Bronchus fibroblast of lung (primary cell): ENCODE measurements at places on chromosomes 2 and 18. TPM values are rescaled to one million over a fixed set of nuclear protein-coding genes. Genes with fewer than 3 reads are reported as not detected.

Gene DES
- total RNA-seq = 3.0 and 5.0 TPM in 2 replicates

Gene TMSB10
- total RNA-seq = 16,273 and 17,426 TPM in 2 replicates

Gene ABCB11
- not detected in 2 replicates for total RNA-seq

Gene NEU2
- not detected in 2 replicates for total RNA-seq

Gene IGFBP2
- 38.7 and 41.2 TPM in 2 replicates for total RNA-seq

Gene MYO7B
- under 0.01 TPM in 1 of 2 replicates, not detected in the other for total RNA-seq

Gene CHST10
- 10.7 and 19.3 TPM in 2 replicates for total RNA-seq

Gene GULP1
- total RNA-seq = 21.4 and 27.9 TPM in 2 replicates

Gene ZSWIM2
- total RNA-seq = under 0.01 TPM in 1 of 2 replicates, not detected in the other

Gene VWC2L
- not detected in 2 replicates for total RNA-seq

Gene IL1F10
- not detected in 2 replicates for total RNA-seq

Gene LHCGR
- not detected in 2 replicates for total RNA-seq

Gene INPP5D
- 0.15 and 1.0 TPM in 2 replicates for total RNA-seq

Gene AGAP1
- total RNA-seq = 3.9 and 4.6 TPM in 2 replicates

Gene MEX3C
- total RNA-seq = 25.1 and 27.1 TPM in 2 replicates

Gene GALR1
- total RNA-seq = not detected in 2 replicates

Gene ZNF521
- 18.4 and 55.1 TPM in 2 replicates for total RNA-seq

Gene OBSL1
- total RNA-seq = 32.0 and 32.1 TPM in 2 replicates

Gene HOXD8
- total RNA-seq = not detected in 2 replicates

Gene CLEC4F
- not detected in 2 replicates for total RNA-seq

Gene TYMS
- 80.9 and 96.5 TPM in 2 replicates for total RNA-seq

Gene ABCA12
- total RNA-seq = under 0.01 TPM in 1 of 2 replicates, not detected in the other

Gene LMAN1
- total RNA-seq = 117 and 124 TPM in 2 replicates

Gene UGT1A9
- total RNA-seq = not detected in 2 replicates

Gene WDR12
- 12.9 and 17.7 TPM in 2 replicates for total RNA-seq

Gene ARMC9
- total RNA-seq = 12.3 and 13.5 TPM in 2 replicates

Gene ANKRD29
- total RNA-seq = 0.67 and 0.89 TPM in 2 replicates

Gene LIPG
- total RNA-seq = 10.8 and 13.7 TPM in 2 replicates

Gene ZNF512
- 17.1 and 17.5 TPM in 2 replicates for total RNA-seq

Gene NAT8
- not detected in 2 replicates for total RNA-seq

Gene PCARE
- not detected in 2 replicates for total RNA-seq

Gene GDF7
- total RNA-seq = not detected in 2 replicates

Gene GRP
- total RNA-seq = not detected in 2 replicates

Gene DNAJC5G
- total RNA-seq = not detected in 2 replicates

Gene LRRTM1
- not detected in 2 replicates for total RNA-seq

Gene ACMSD
- total RNA-seq = not detected in 2 replicates

Gene SEH1L
- 32.4 TPM in 2 replicates for total RNA-seq

Gene APLF
- total RNA-seq = 1.6 and 2.2 TPM in 2 replicates

Gene KCNF1
- total RNA-seq = 0.50 and 0.59 TPM in 2 replicates

Gene WNT6
- not detected in 2 replicates for total RNA-seq

Gene LONRF2
- under 0.01 TPM in 2 replicates for total RNA-seq

Gene TSGA10
- 0.17 and 4.3 TPM in 2 replicates for total RNA-seq

Gene CCNT2
- total RNA-seq = 7.2 and 7.4 TPM in 2 replicates

Gene TEX44
- not detected in 2 replicates for total RNA-seq

Gene GREB1
- total RNA-seq = 0.17 and 0.30 TPM in 2 replicates

Gene IL1B
- total RNA-seq = 0.17 and 0.45 TPM in 2 replicates

Gene IL36A
- not detected in 2 replicates for total RNA-seq

Gene RNASEH1
- total RNA-seq = 27.5 and 29.1 TPM in 2 replicates

Gene UBE2E3
- 118 and 123 TPM in 2 replicates for total RNA-seq

Gene COL5A2
- total RNA-seq = 182 and 192 TPM in 2 replicates

Gene COLEC11
- total RNA-seq = 0.50 and 0.59 TPM in 2 replicates

Gene RESP18
- not detected in 2 replicates for total RNA-seq

Gene TM4SF20
- total RNA-seq = not detected in 2 replicates

Gene LCT
- not detected in 2 replicates for total RNA-seq

Gene SLC38A11
- total RNA-seq = not detected in 2 replicates
